ENCODE measurements at places on chromosomes 5 and 9. TPM values are rescaled to one million over a fixed set of nuclear protein-coding genes. Genes with fewer than 3 reads are reported as not detected.

The GRAMD2B gene
- total RNA-seq: 11.7 TPM

The PCDHAC1 gene
- 0.90 TPM for total RNA-seq

The ZNF169 gene
- total RNA-seq: 11.3 TPM

The PIGO gene
- total RNA-seq: 20.3 TPM

Data from PC-9 (cell line).